NCI-H187 treated with DMSO at 0.1 percent for 48 hours (cell line): ENCODE measurements at places on chromosomes 3 and 15.

- DNase-seq, result no peak
Observed at GRCh38 chr15:69653846-69654245, 201.2 kb downstream of the RPLP1 start.

- no peak for DNase-seq
Observed at GRCh38 chr15:82849556-82850512, 40.4 kb downstream of the WHAMM start.

GRCh38 chr3:165532851-165533250, 304.4 kb downstream of the BCHE start:
- DNase-seq, result no peak

- DNase-seq, result no peak
Observed at GRCh38 chr15:81263477-81263876, 60.5 kb downstream of the STARD5 start.

DNA sequence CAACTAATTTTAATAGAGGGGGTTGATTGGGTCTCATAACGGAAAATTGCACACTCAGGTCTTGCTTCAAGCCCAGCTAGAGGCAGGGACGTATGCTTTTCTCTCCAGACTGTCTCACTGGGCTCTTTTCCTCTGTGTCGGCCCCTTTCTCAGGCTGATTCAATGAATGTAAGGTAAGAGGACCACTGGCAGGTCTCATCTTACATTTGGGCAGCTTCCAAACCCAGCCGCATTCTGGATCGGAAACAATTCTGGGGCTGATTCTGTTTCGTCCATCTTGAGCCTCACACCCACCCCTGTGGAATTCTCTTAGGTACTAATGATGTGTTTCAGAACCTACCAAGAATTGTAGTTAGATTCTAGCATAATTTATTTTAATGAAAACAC, 40.7 kb downstream of the TMEM212 start:
- DNase-seq, result no peak

DNA sequence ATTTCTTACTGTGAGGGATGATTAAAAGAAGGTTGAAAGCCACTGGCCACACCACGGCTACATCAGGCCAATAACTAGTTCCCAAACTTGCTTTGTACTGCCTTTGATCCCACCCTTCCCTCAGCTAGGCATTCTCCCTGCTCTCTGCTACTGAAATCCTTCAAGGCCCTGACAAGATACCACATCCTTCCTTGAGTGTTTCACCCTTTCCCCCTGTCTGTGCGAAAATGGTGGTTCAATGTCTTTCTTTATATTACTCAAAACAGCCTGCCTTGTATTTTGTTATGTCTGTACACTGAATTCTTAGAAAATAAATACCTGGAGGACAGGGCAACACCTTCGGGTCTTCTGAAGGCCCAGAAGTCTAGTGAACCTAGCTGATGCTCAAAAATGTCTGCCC, 932 bp upstream of the VPS8 start:
- DNase-seq, result no peak

- no peak for DNase-seq
Observed at GRCh38 chr3:74592359-74592758, 22.1 kb downstream of the CNTN3 start.

DNA sequence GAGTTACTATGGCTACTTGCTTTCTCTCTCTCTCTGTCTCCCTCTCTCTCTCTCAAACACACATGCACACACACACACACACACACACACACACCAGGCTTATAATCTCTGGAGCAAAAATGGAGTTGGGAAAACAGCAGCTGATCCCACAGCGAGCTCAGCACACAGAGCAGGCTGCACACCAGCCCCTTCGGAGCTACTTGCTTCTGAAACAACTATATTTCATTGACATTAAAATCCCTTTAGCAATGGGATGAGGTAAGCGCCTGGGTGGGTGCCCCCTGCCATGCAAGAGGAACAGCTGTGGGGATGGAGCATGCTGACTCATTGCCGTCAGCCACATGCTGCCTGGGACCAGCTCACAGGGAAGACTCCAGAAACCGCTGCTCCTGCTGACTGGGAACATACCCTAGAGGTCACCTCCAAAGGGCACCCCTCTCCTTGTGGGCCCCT, 45.7 kb downstream of the B3GNT5 start:
- DNase-seq, result no peak

DNA sequence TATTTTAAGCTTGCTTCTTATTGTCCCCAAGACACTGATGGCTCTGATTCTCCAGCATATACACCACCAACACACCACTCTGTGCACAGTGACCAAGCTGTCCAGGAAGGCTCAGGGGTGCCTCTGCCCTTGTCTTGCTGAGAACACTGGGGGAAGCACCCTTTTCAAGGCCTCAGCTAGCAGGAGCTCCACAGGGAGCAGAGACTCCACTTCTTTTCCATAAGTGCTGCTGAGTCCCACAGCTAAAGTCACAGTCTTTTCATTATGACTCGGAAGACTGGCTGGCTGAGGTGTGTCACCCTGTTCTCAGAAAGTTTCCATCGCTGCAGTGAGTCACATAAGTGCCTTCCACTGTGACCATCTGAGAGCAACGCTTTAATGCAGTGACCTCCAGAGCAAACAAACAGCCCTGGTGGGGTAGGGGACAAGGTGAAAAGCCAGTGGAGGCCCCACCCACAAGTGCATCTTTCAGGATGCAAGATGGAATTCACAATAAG, 226.9 kb upstream of the CHRNA7 start:
- DNase-seq, result no peak

DNA sequence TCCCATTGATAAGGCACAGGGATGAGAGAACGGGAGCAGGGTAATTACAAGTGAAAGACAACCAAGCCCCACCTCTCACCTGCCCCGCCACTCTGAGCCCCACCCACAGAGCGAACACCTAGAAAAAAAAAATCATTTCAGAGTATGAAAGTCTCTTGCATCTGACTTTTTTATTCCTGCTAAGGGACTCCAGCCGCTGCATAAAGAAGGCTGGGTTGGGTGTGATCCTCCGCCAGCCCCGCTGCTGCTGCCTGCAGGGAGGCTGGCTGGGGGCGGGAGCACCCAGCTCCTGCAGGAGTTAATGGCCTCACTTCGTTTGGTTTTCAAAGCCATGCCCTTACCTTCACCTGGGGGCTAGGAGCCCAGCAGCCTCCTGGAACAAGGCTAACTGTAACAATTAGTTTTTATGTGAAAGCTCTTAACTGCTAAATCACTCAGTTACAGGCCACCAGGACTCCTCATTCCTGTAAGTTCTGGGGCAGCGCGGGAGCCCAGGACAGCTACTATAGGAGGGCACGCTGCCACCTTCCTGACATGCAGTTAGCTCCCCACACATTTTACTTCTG, 78.0 kb upstream of the SNRPA1 start:
- no peak for DNase-seq

- no peak for DNase-seq
Observed at GRCh38 chr3:167456157-167456799, 17.6 kb downstream of the SERPINI2 start.

GRCh38 chr3:4065085-4065484, 238.1 kb upstream of the SETMAR start:
- DNase-seq, result no peak

DNA sequence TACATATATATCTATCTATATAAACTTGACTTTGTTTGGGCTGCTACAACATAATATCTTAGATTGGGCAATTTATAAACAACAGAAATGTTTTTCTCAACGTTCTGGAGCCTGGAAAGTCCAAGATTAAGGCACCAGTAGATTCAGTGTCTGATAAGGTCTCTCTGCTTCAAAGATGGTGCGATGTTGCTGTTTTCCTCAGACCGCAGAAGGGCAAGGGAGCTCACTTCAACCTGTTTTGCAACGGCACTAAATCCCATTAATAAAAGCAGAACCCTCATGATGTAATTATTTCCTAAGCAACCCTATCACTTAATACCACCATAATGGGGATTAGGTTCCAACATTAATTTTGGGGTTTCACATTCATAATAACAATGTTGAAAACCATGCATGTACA, 1134.8 kb downstream of the NSUN3 start:
- DNase-seq, result no peak

DNA sequence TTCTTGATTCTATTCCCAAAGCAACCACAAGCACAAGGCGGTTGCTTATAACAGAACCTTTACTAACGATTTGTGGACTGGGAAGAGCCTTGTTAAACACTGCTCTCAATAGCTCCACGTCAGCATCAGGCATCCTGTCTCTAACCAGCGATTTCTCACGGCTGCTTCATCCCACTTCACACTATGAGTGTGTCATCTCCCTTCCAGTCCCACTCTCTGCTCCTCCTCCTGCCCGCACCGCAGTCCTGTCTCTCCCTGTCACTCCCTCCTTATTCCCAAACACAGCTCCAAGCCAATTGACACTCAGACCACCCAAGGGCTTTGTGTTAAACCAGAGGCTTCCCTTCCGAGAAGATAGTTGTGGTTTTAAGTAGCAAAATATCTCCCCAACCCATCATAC, 94.8 kb downstream of the ABHD5 start:
- no peak for DNase-seq

DNA sequence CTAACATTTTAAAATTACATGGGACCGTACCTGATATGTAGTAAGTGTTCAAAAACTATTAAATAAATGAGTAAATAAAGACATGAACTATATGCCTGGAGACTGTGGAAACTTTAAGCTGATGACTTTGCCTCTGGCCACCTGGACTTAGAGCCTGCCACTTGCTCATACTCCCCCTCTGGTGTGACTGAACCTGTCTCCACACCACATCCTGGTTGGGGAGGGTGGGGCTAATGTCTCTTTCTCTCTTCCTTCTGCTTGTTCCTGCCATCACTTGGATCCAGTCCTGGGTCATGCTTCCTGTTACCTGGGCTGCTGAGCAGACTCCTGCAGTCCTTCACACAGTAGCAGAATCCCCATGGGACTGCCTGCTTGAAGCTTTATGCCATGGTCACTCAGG, 8.2 kb upstream of the TMEM158 start:
- DNase-seq, result no peak

- no peak for DNase-seq
Observed at GRCh38 chr15:49731187-49732099, 110.6 kb downstream of the DTWD1 start.

DNA sequence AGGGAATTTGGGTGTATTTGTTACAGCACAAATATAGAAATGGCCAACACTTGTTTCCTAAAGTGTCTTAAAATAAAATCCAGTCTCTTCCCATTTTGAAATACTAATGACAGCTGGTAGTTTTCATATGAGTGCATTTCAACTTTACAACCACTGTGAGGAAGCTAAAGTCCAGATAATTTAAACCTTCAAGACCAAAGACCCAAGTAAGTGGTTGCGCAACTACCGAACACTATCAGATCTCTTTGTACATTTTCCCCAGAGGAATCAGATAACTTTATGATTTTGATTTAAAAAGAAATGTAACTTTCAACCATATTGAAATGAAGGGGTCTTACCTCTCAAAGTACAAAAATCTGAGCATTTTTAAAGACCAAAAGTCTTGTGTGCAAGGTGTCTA, 14.3 kb downstream of the BCL2L10 start:
- DNase-seq, result no peak

DNA sequence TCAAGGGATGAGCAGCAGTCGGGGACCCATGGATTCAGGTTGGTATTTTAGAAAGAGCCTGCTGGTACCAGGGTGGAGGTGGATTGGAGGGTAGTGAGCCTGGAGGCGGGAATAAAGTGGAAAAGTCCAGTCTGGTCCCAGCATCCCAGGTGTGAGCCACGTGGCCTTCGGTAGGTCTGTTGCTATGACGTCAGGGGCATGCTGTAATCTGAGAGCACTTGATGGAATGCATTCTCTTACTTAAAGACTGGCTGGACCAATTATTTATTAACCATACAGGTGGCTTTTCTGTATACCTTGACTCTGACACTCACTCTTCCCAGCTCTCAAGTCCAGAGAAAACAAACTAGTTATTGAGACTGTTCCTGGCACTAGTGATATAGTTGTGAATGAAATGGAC, 389.9 kb upstream of the RGMA start:
- no peak for DNase-seq

DNA sequence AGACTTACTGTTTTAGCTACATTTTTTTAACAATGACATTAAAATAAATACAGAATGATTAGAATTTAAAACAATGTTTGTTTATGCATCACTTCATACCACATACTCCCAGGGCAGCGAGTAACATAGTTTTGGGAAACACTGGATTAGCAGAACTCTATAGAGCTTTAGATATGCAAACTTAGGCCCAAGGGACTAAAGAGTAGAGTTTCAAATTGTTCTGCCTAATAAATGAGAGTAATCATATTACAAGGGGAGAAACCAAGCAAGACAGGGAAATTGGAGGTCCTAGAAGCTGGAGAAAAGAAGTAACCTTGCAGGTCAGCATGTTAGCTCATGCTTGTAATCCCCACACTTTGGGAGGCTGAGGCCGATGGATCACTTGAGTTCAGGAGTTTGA, 3.6 kb upstream of the DAZL start:
- no peak for DNase-seq

DNA sequence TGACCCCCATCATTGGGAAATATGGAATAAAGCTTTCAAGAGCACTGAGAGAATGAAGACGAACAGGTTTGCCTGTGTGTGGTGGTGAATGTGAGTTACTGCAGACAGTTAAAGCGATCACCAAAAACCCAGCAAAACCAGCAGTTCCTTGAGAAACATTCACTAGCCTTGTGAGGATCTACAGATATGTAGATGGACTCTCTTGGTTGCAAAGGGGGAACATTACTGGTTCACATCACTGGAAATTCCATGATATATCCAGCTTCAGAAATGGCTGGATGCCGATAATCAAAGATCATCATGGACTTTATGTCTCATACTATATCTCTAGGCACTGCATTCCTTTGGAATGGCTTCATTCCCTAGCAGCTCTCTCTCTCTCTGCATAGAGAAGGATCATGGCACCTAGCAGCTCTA, 10.2 kb upstream of the HERC1 start:
- DNase-seq, result no peak
